ENCODE measurements at places on chromosomes 1 and 21. TPM values are rescaled to one million over a fixed set of nuclear protein-coding genes. Genes with fewer than 3 reads are reported as not detected.
A peak's percentile ranks its signal among the peaks of the same experiment; 100 is the strongest.

GRCh38 chr1:234730770-234731568, 121.0 kb upstream of the IRF2BP2 start:
- DNase-seq = peak; percentile 78

DNA sequence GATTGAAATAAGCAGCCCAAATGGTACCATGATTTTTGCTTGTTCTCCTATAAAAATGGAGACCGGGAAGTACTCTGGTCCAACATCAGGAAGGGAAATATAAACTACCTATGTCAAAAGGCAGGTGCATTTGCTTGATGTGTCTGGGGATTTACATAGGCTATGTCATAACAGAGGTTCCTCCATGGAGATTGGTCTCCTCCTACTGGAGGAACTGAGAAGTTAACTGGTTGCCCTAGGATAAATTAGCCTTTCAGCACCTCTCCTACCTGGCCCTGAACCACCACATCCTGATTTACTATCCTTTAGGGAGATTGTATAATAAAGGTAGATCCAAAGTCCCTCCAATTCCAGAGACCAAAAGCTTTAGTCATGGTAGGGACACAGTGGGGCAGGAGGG, 1109.3 kb upstream of the B3GALT2 start:
- no peak for DNase-seq

DNA sequence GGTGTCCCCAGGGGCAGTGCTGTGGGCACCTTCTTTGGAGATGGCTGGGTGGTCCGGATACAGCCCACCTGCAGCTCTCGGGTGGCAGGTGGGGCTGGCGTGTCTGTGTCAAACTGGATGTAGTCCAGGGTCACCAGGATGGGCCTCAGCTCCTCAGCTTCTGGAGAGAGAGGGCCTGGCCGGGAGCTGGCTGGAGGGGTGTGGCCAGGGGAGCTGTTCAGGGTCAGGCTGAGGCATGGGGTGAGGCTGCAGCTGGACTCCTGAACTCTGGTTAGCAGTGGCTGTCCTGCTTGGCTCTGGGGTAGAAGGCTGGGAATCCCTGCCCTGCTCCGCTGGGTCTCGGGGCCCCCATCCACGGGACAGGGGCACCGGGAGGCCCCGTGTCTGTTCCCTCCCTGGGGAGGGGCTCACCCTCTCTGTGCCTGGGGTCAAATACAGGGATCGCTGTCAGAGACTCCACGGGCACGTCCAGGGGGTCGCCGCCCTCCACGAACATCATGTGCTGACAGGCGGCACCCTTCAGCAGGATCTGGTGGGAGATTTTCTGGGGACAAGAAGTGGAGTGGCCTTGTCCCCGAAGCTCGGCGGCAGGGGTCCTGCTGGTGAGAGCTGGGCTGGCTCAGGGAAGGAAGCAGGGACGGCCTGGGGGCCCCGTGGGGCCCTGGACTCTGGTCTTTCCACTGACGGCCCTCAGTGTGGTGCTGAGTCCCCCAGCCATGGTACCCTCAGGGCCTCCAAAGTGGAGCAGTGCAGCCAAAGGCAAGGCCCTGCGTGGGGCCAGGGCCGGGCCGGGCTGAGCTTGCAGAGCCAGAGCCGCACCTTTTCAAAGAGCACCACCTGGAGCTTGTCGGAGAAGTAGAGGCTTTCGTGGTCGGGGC, 4.1 kb upstream of the TMEM52 start:
- DNase-seq = no peak

DNA sequence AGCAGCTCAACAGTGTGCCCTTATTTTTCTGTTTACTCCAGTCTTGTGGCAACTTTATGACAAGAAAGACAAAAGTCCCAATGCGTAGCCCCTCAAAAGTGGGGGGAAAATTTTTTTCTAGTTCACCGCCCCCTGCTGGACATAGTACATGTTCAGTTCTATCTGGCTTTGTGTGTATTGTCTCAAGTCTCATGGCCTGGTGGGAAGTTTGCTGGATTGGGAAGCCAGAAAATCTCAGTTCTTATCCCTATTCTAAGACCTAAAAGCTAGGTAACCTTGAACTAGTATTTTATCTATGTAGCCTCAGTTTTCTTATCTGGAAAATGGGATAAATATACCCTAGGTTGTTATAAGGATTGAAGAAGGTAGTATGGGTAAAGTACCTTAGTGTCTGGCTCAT, 55.8 kb upstream of the LDLRAP1 start:
- DNase-seq = peak; percentile 44

DNA sequence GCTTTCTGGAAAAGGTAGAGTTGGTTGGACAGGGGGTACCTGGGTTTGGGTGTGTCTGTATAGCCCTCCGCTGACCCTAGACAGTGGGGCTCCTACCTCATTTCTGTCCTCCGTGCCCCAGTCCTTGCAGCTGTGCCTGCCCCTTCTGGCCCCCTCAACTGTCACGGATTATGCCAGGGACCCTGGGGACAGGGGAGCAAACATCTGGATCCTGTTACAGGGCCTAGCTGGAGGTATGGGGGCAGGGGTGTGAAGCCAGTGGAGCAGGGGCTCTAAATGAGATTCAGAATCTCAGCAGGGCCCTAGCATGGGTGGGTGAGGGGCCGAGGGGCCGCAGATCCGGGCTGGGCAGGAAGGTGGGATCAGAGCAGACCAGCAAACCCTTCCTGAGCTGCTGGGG, 81.0 kb downstream of the TAS1R2 start:
- DNase-seq = no peak

The TRIM45 gene
- total RNA-seq = 0.53 TPM

The VTCN1 gene
- total RNA-seq = not detected

DNA sequence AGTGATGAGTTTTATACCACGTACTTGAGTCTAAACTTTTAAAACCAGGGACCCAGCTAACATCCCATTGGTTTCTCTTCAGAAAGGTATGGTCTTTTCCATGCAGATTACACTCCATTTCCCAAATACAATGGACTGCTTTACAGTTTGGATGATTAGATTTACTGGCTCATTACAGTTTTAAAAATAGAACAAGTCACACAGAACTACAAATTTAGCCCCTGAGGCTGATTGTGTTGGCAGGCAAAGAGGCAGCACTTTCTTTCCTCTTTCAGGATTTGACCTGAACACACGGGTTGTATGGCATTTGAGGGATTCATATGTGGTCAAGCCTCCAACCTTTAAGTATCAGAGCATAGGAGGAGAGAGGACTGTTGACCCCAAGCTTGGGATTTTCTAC, 21.8 kb upstream of the VTCN1 start:
- DNase-seq = no peak

DNA sequence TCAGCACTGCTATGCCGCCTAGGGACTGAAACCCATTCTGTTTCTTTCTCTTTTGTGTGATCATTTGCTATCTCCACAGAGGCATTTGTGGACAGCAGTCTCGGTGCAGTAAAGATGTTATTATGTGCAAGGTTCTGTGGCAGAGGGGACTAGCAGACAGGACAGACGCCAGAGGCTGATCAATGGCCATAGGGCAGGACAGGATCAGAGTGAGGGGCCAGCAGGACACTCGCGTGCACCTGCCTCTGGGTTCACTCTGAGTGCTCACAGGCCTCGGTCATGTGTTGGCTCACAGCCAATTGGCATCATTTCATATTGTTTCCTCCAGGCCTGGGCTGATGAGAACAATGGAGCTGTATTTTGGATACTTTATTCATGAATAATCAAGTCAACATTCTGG, 212.6 kb downstream of the TGFB2 start:
- no peak for DNase-seq

The DNAJC11 gene
- 35.5 TPM for total RNA-seq

DNA sequence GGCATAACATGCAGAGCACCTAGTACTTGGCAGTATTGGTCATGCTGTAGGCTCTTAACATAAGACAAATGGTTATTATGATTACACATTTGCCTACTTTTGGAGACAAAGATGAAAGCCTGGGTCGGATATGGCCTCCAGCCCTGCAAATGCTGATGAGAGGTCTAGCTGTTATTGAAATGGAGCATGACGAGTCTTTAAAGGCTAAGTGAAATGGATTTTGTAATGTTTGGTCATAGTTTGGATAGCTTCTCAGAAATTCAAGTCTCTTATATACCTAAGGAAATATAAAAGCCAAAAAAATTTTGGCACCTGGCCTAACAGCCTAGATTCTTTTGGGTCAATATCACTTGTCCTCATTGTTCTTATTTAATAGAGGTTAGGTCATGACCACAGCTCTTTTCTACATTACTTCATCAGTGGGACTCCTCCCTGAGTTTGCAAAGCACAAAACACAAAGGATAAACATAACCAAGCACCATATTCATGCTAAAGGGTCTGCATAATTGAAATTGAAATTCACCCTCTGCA, 69.2 kb upstream of the WLS start:
- no peak for DNase-seq
